CD4-positive, alpha-beta T cell (primary cell): ENCODE measurements at places on chromosomes 12 and 14.

DNA sequence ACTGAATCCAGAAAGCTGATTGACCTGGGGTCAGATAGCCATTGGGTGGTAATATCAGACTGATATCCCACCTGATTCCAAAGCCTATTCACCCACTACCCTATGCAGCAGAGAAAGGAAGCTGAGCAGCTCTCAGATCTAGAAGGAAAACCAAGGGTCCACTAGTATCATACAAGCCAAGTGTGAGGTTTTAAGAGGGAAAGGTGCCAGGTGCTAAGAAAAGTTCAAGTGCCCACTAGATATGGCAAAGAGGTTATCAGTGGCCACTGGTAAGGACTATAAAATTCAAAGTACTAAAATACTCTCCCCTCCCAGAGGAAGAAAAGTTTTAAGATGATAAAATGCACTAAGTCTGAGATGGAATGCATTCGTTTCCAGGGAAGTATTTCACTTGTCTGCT is 85.6 kb downstream of the PPM1H start:
- no peak for DNase-seq

DNA sequence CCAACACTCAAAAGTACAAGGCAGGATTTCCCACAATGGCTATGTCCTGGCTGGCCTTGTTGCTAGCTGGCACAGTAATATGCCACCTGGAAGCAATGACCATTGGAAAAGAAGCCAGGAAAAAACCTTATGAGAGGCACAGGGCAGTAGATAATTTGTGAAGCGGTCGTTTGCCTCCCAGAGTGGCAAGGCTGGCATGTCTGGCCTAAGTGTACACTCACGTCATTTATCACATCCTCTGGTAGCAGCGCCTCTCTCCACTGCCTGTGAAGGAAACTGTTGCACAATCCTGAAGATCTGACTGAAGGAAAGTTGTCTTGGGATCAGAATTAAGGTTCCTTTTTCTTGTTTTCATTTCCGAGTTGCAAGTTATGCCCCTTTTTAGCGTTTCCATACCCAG is 408.5 kb downstream of the ZFP36L1 start:
- no peak for DNase-seq

GRCh38 chr12:7497661-7498060 is 5.9 kb downstream of the CD163 start:
- no peak for DNase-seq

DNA sequence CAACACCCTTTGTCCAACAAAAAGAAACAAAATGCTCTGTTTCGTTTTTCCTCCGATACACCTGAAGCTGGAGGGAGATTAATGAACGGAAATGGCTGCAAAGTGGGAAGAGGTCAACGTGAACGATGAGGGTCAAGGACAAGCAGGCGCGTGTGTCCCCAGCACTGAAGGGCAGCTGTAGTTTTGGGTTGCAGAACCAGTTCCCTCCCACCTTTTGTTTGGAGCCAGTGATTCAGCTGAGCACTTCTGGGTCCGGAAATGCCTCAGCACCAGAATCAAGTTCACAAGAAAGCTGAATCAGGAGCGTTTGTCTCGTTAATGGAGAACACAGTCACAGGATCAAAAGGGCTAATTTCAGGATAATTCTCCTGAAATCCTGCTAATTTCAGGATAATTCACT is 51.1 kb upstream of the PWP1 start:
- DNase-seq = no peak

DNA sequence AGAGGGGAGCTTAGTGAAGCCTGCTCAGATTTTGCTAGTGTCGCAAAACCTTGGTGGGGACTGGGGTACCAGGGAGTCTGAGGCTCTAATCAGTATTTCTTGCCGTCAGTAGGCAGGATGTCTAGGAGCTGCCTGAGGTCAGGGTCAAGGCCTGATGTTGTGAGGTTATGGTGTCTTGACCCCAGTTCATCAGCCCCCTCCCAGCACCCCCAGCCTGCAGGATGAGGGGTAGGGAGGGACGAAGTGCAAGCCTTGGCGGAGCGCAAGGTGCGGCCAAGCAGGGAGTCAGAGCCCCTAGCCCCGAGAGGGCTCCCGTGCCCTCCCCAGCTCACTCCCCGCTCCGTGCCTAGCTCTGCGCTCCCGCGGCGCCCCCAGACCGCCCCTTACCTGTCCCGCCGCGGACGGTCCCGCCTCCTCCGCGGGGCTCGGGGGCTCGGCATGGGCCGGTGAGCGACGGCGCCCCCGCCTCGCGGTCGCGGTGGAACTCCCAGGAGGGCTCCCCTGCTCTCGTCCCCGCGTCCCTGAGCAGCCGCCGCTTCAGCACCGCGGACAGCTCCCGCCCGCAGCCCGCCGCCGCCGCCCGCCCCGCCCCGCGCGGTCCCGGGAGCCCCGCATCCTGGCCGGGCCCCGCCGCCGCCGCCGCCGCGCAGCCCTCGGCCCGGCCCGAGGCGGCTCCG is 347 bp downstream of the SYNDIG1L start:
- DNase-seq = peak; percentile 45

DNA sequence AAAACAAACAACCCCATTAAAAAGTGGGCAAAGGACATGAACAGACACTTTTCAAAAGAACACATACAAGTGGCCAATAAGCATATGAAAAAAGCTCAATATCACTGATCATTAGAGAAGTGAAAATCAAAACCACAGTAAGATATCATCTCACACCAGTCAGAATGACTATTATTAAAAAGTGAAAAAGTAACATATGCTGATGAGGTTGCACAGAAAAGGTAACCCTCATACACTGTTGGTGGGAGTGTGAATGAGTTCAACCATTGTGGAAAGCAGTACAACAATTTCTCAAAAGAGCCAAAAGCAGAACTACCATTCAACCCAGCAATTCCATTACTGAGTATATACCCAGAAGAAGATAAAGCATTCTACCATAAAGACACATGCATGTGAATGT is 18.2 kb downstream of the PDE6H start:
- no peak for DNase-seq

- no peak for DNase-seq
Observed at GRCh38 chr12:122473543-122474323, 27.0 kb downstream of the ZCCHC8 start.

- no peak for DNase-seq
Observed at GRCh38 chr14:92460916-92461579, 52.5 kb upstream of the RIN3 start.

GRCh38 chr12:4432878-4433744 is 12.5 kb downstream of the FGF6 start:
- DNase-seq = no peak

- DNase-seq = no peak
Observed at GRCh38 chr14:77989441-77989991, 180.7 kb upstream of the NRXN3 start.

- DNase-seq = peak; percentile 44
Observed at GRCh38 chr12:47797441-47797840, 22.3 kb downstream of the HDAC7 start.

GRCh38 chr12:74537126-74537706 is 419 bp upstream of the ATXN7L3B start:
- no peak for DNase-seq

- DNase-seq = no peak
Observed at GRCh38 chr14:88729159-88729558, 63.6 kb downstream of the EML5 start.

- DNase-seq = peak; percentile 85
Observed at GRCh38 chr12:57087010-57087690, 1.8 kb upstream of the NAB2 start.

DNA sequence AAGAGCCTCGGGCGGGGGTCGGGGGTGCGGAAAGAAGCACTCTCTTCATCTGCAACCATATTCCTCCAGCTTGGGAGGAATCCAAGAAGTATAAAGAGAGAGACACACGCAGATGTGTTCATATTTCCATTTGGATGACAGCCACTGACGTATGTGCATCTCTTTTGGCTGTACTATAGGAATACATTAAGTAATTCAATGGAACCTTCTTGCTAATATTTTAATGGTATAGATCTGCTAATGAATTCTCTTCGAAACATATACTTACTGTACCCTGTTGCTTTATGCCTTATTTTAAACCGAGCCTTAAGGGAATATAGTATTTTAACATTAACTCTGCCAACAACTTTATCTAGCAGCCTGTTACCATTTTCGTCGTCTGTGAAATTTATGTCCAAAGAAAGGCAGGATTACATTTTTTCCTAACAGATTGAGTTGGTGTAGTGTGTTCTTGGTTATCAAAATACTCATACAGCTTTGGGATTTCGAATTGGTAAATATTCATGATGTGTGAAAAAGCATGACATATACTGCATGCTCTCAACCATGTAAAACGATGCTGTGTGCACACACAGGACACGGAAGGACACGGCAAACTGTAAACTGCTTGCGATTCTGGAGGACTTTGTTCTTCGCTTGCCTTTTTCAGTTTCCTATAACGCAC is 84.5 kb downstream of the CCDC88C start:
- DNase-seq = no peak

GRCh38 chr12:5260591-5261086 is 171.3 kb upstream of the NTF3 start:
- DNase-seq = no peak

- no peak for DNase-seq
Observed at GRCh38 chr12:92065018-92065499, 80.6 kb downstream of the BTG1 start.

DNA sequence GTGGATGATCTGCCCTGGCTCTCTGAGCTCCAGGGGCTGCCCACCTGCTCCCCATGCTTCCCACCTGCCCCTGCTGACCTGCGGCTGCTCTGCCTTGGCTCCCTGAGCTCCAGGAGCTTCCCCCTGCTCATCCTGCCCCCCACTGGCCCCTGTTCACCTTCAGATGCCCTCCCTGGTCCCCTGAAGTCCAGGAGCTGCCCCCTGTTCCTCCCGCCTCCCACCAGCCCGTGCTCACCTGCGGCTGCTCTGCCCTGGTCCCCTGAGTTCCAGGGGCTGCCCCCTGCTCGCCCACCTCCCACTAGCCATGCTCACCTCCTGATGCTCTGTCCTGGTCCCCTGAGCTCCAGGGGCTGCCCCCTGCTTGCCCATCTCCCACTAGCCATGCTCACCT is 219.7 kb downstream of the TMEM121 start:
- no peak for DNase-seq

- DNase-seq = no peak
Observed at GRCh38 chr14:40464531-40464930, 1032.3 kb upstream of the FBXO33 start.

GRCh38 chr12:5166976-5167375 is 123.3 kb downstream of the KCNA5 start:
- no peak for DNase-seq

DNA sequence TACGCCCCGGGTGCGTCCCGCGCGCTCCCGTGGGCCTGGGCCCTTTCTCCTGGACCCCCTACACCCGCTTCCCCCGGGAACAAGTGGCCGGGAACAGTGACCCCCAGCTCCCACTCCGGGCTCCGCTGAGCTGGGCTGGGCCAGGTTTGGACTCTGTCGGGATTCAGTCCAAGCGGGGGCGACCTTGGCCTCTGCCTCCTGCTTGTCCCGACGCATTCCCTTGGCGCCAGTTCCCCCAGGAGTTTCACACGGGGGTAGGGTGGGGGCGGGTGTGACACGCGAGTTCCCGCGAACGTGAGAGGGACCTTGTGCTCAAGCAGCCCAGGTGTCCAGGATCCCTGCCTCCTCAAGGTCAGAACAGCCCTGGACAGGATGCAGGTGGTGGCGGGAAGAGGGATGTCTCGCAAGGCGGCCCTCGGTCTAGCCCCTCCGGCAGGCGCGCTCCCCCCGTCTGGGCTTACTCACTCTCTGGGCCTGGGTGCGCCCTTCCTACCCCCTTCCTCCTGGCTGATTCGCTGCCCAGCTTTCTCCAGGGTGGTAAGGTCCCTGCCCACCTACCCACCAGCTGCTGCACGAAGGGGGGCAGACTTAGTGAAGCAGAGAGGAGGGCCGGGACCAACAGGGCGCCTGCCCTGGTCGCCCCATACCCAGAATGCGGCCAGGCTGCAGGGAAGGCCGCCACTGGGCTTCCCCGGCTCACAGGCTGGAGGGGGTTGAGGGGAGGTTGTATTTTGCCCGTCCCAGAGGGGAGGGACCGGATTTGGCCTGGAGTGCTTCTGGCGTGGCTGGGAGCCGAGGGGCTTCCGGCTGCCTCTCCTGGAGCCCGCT is 862 bp downstream of the CRIP2 start:
- no peak for DNase-seq

GRCh38 chr14:64692986-64693809 is 11.0 kb upstream of the PLEKHG3 start:
- DNase-seq = no peak

GRCh38 chr14:95119336-95119735 is 38.0 kb downstream of the DICER1 start:
- no peak for DNase-seq

DNA sequence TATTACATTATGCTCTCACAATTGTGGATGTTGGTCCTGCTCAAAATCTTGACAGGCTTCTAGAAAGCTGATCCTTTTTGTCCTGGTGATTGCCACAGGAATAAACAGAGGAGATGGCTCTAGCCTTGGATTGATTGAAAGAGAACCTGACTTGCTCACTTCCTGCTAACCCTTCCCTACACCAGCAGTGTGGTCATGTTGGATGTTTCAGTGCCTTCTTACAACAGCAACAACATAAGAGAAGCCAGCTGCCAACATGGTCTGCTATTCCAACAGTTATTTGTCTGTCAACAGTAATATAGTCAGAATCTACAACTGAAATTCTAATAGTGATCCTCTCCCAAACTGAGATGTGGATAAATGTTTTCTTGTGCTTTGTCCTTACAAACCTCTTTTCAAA is 311.6 kb upstream of the DIO2 start:
- DNase-seq = no peak

DNA sequence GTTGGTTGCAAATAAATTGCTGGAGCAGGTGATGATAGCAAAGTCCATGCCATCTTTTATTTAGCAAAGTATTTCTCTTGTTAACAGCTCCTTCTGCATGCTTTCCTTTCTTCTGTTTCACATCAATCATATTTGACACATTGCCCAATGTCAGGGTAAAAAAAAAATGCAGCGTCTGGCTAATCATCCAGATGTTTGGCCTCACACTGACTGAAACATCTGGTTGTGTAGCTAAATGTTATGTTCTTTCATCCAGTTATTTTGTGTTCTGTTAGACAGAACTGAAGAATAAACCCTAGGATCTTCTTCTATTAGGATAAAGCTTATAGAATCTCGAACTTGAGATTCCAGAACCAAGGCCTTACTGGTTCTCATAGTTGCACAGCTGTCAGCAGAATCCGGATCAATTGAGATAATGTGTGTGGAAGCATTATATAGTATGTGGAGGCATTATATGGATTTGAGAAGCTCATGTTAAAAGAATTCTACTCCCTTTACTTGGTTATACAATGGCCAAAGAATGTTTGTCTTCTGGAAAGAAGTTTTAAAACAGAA is 859.2 kb downstream of the DIO2 start:
- DNase-seq = no peak

GRCh38 chr14:50060871-50061663 is 55.3 kb downstream of the VCPKMT start:
- no peak for DNase-seq

- DNase-seq = no peak
Observed at GRCh38 chr12:84973026-84973425, 60.4 kb upstream of the SLC6A15 start.

DNA sequence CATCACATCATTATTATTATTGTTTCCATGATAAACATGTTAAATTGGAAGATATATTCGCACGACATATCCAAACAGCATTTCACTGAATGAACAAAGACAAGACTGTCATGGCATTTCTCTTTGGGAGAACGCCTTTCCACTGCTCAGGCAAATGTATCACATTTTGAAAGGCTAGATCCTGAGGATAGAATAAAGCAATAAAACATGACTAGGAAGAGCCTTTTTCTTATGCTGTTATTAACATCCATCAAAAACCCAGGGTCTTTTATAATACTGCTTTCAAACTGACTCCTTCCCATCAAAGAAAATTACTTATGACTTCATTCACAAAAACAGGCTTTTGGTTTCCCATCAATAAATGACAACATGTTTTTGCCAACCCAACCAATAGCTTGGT is 630.9 kb downstream of the TMTC2 start:
- no peak for DNase-seq

- DNase-seq = no peak
Observed at GRCh38 chr14:95323917-95324316, 4.2 kb upstream of the CLMN start.
